Astrocyte of the hippocampus (primary cell): ENCODE measurements at places on chromosomes 11 and 22.

GRCh38 chr11:128496249-128496648, 91.1 kb downstream of the ETS1 start:
- DNase-seq: no peak

GRCh38 chr11:6418557-6419008, 311 bp downstream of the APBB1 start:
- DNase-seq: no peak

DNA sequence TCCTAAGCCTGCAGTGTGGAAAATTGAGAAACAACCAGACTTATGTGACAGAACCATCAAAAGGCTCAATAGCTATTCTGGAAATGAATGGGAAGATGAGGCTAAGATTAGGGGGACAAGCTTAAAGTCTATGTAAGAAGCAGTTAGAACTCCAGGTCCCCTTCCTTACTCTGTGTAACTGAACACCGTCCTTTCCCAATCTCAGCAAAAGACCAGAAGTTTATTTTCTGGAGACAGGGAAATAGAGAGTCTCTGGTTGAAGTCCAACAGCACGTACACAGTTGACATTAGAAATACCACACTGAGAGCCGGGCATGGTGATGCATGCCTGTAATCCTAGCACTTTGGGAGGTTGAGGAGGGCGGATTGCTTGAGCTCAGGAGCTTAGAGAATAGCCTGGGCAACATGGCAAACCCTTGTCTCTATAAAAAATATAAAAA, 93.9 kb downstream of the CD44 start:
- no peak for DNase-seq

GRCh38 chr11:66744485-66745355, 15.7 kb upstream of the SPTBN2 start:
- DNase-seq: peak; percentile 95

GRCh38 chr11:134331354-134332188, at the start of gene GLB1L2:
Gene GLB1L2, plus strand, starts transcription at chr11:134331988. Its CDS starts 74 bp downstream, at chr11:134332062.
- peak; percentile 75 for DNase-seq
